ENCODE measurements at places on chromosomes 7 and 10.

DNA sequence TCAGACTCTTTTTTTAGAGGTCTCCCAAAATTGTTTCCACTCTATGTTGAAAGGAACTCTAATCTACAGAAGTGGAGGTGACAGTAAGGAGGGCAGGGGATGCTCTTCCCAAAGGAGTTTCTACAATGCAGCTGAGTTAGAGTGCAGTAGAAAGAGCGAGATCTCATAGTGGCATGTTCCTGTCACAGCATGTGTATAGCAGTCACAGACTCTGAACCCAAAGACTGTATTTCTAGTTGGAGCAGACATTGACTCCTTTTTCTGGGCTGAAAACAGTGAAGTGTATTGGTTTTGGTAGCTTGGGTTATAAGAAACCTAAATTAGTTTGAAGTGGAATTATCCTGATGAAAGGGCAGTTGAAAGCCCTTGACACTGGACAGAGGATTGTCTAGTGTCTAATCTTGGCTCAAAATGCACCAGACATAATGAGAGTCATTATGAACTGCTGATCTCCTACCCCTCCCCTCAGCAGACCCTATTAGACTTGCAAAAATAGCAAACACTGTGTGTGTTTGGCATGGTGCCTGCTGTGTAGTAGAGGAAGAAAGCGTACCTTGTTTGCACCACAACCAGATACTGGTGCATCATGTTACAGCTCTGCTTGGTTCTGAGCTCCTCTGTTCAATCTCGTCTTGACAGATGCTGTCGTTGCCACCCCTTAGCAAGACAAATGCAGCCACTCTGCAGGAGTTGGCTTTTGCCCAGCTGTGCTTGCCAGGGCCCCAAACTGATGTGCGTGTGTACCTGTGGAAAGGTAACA is 336.0 kb downstream of the AUTS2 start:
- no peak for DNase-seq

GRCh38 chr10:120729547-120729946 is 121.6 kb upstream of the WDR11 start:
- no peak for DNase-seq

- no peak for DNase-seq
These were observed 27.0 kb downstream of the BLNK start for GRCh38 chr10:96244354-96244753.

GRCh38 chr7:140080919-140081318 is 18.2 kb upstream of the PARP12 start:
- DNase-seq, result no peak

GRCh38 chr10:133453516-133454203 is at the start of gene SCART1:
TSS of gene SCART1 (plus strand) at chr10:133453945. CDS start at chr10:133453998, 53 bp downstream.
- no peak for DNase-seq

- no peak for DNase-seq
These were observed 117.2 kb downstream of the UBE2H start for GRCh38 chr7:129835569-129835968.

DNA sequence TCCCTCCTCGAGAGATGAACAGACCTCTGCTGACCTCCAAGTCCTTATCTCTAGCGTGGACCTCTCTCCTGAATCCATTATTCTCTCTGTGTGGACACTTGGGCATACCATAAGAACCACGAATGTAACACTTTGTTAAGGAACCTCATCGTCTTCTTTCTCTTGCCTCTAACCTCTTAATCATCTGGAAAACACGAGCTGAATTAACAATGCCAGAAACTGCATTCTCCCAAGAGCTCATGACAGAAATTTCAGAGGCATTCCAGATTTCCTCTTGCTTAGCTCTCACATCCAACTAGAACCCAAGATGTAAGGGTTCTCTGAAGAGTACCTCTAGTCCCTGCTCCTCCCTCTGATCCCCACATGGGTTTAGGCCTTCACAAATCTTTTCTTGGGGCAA is 101.5 kb downstream of the TRIL start:
- no peak for DNase-seq

DNA sequence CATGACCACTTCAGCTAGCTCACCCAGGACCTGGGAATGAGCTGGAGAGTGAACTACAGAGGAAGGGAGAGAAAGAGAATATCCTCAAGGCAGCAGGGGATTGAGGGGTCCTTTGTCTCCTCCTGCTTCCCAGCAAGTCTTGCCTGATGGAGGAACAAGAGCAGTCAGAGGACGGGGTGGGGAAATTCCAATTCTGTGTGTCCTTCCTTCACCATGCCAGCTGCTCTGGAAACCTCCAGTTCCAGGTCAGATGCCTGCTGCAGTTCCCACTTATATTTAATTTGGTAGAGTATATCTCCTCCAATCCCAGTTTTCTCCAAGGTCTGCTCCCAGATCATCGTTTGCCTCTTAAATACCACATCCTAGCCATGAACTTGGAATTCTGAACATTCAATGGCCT is 21.4 kb upstream of the LEP start:
- no peak for DNase-seq

DNA sequence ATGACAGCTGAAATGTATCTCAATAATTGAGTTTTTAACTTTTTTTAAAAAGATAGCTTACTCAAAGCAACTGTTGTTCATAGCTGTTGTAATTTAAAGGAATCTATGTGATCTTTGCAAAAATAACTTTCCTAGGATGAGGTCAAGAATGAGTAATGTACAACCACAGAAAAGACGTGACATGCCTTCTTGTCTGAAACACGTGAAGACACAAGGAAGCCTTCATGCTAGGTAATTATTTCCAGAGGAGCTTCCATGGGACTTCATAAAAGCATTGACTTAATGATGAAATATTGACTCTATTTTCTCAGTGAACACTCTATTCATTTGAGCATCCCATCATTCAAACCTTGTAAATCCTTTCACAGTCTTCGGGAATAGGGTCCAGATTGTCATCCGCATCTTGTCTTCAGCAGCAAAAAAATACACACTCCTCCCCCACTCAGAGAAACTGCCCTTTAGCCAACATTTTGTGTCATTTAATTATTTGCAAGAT is 528.0 kb downstream of the NRG3 start:
- no peak for DNase-seq

DNA sequence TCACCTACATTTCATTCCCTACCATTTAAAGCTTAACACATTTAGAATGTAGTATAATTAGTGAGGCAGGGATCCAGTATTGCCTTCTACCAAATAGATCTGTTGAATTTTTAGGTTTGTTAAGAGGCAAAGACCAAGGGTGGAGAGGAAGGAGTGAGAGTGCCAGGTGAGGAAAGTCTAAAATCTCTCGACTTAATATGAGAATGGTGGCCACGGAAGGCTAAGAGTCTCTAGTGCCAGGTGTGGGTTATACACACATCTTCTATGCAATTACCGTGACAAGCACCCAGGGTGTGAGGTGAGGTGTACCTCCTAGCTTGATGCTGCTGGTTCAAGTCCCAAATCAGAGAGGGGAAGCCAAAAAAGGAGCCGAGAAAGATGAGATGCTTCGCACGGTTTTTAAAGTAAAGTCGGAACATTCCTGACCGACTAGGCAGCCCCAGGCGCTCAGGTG is 439 bp downstream of the IQUB start:
- peak; percentile 2 for DNase-seq

GRCh38 chr10:89600041-89600440 is 45.0 kb downstream of the PANK1 start:
- DNase-seq, result no peak

- DNase-seq, result no peak
These were observed 88.1 kb upstream of the CTBP2 start for GRCh38 chr10:125248489-125248888.

DNA sequence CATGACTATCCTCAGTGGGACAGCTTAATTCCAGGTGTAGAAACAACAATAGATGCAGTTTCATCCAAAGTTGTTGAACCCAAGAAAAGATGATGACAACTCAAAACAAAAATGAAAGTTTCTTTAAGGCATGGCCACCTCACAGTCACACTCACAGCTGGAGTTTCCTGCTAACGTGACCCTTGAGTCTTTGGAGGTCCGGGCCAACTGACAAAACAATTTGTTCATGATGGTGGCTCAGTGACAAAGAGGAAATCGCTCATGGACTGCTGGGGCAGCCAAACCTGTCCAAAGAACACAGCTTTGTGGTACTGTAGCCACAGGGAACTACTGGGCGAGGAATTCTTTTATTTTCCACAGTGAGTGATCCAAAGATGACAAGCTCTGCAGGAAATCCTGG is 96.0 kb upstream of the JCAD start:
- no peak for DNase-seq

DNA sequence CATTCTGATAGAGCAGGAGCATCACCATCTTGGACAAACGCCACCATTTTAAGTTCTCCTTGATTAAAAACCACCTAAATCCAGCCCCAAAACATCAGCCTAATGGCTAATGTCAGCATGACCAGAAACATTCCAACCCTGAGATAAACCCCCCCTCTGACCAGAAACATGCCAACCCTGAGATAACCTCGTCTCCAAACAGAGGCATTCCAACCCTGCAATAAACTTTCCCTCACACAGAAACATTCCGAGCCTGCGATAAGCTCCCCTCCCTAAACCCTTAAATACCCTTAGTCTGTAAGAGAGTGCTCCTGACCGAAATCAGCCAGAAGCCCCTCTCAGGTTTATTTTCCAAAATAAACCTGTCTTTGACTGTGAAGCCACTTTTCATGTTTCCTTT is 76.5 kb downstream of the ADARB2 start:
- no peak for DNase-seq

DNA sequence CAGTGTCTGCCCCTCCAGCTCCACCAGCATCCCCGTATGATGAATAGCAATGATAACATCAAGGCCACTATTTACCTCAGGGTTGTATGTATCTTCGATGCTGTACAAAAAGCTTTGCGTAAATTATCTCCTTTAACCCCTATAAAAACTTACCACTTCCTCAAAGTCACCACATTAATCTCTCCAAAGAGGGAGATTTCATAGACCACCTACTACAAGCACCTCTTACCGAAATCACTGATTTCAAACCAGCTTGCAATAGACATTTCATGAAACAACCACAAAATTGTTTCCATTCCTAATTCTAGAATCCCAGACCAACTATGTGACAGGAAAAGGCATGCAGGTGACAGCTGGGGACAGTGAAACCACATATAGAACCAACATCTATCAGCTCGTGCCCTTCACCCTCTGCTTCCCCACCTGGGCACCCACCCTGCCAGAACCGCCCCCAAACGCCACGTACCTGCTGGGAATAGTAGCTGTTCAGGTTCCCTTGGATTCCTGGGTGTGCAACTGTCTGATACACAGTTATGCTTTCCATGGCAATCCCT is 20.1 kb upstream of the MMP21 start:
- DNase-seq, result no peak

GRCh38 chr7:1012716-1013095 is 29.7 kb downstream of the CYP2W1 start:
- DNase-seq, result no peak

DNA sequence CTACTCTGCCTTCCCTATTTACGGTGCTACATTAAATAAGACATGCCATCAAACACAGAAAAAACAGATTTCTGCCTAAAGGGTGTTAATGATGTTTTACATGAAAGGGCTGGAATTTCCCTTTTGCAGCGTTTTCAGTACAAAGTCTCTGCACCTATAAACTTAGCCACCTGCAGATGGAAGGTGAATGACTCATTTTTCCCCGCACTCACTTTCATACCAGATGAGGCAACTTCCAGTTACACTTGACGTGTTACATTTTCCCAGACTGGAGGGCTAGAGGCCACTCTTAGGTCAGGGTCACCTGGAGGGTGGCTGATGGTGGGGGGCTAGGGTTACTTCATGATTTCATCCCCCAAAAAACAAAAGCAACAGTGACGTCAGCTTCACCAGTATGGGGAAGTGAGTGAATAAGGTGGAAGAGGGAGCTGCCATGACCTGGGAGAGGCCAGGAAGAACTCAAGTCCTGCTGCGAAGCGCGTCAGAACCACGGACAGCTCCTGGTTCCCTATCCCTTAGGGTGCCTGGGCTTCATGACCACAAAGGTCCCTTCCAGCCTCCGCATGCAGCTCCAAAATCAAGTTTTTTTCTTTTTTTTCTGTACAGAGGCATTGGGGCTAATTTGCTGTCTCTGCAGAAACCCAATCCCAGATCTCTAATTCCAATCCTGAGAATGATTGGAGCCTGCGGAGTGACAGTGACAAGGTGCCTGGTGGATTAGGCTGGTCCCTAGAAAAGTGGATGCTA is 94.0 kb downstream of the ADARB2 start:
- DNase-seq, result no peak

DNA sequence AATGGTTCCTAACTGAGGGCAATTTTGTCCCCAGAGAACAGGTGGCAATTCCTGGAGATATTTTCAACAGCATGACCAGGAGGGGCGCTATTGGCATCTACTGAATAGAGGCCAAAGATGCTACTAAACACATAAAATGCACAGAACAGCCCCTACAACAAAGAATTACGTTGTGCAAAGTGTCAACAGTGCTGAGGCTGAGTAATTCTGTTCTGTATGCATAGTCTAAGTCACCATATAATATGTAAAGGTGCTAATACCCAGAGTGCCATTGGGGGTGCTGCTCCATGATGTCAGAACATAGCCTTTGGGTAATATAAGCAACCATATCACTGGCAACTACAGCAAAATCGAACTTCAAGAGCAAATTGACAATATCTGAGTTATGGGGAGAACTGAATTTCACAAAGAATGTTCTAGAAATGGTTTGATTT is 213.3 kb upstream of the PHYHIPL start:
- no peak for DNase-seq

DNA sequence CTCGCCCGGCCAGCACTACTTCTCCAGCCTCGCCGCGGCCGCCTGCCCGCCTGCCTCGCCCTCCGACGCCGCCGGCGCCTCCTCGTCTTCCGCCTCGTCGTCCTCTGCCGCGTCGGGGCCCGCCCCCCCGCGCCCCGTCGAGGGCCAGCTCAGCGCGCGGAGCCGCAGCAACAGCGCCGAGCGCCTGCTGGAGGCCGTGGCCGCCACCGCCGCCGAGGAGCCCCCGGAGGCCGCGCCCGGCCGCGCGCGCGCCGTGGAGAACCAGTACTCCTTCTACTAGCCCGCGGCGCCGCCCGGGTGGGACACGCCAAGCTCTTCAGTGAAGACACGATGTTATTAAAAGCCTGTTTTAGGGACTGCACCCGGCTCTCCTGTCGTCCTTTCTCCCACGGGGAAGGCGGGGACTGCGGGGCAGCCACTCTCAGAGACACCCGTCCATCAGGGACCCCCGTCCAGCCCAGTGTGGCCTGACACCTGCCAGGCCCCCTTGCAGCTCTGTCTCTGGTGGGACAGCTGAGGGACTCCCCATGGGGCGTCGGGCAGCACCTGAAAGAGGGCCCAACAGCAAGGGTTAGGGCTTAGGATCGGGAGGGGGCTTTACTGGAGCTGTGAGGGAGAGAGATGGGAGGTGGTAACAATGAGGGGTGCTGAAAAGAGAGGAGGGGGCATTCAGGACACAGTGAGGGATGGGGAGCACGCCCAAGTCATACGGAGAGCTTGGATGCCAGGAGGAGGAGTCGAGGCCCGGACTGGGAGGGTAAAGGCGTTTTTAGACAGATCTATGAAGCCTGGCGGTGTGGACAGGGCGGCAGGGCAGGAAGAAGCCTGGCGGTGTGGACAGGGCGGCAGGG is 34.7 kb downstream of the SPDYE6 start:
- DNase-seq, result peak; percentile 1

DNA sequence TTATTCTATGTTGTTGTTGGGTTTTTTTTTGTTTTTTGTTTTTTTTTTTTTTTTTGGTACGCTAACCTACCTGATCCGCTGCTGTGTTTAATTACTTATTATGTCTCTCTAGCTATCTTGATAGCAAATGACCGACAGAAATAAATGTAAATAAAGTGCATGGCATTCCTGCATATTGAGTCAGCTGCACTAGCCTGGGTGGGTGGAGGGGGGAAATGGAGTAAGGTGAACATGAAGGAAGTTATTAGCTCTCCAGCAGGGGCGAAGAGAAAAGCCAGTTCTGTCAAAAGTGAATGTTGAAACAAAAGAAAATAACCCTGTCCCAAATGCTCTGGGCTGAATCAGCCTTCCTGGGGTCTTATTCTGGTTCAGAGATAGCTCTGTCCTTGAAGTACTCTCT is 210.7 kb upstream of the MDFIC start:
- DNase-seq, result no peak

- no peak for DNase-seq
These were observed 26.0 kb upstream of the PFKFB3 start for GRCh38 chr10:6176691-6177231.

Measured in AG08395 (cell line).